ENCODE measurements at places on chromosomes 7 and 10. TPM values are rescaled to one million over a fixed set of nuclear protein-coding genes. Genes with fewer than 3 reads are reported as not detected.

SNX10 gene
- 1.9 TPM for total RNA-seq

TSPAN12 gene
- 7.1 TPM for total RNA-seq

GNG11 gene
- 15.3 TPM for total RNA-seq

RBM33 gene
- total RNA-seq = 86.2 TPM

ZNF488 gene
- total RNA-seq = 1.1 TPM

COL26A1 gene
- total RNA-seq = 0.30 TPM

RARRES2 gene
- total RNA-seq = 377 TPM

CDK1 gene
- 0.66 TPM for total RNA-seq

GNGT1 gene
- not detected for total RNA-seq

HOXA11 gene
- total RNA-seq = 13.2 TPM

DOCK4 gene
- 30.8 TPM for total RNA-seq

NSUN5 gene
- 23.4 TPM for total RNA-seq

TLL2 gene
- total RNA-seq = 0.90 TPM

ICA1 gene
- 20.1 TPM for total RNA-seq

CCDC3 gene
- 73.2 TPM for total RNA-seq

KNDC1 gene
- total RNA-seq = 3.9 TPM

ERVW-1 gene
- total RNA-seq = not detected

CNPY1 gene
- total RNA-seq = not detected

COL28A1 gene
- 142 TPM for total RNA-seq

CLDN4 gene
- 2.0 TPM for total RNA-seq

PLAC9 gene
- 199 TPM for total RNA-seq

FAM25C gene
- not detected for total RNA-seq

FAM20C gene
- total RNA-seq = 112 TPM

SFXN3 gene
- total RNA-seq = 181 TPM

SPDYE6 gene
- not detected for total RNA-seq

PAX4 gene
- not detected for total RNA-seq

NME8 gene
- total RNA-seq = not detected

HOXA9 gene
- total RNA-seq = 10.5 TPM

IL6 gene
- 3.3 TPM for total RNA-seq

PON1 gene
- total RNA-seq = not detected

SOSTDC1 gene
- total RNA-seq = 2.4 TPM

PRRT4 gene
- 4.4 TPM for total RNA-seq

SUPV3L1 gene
- total RNA-seq = 53.7 TPM

ODAD2 gene
- not detected for total RNA-seq

RNF148 gene
- total RNA-seq = 0.87 TPM

VWA2 gene
- total RNA-seq = 0.22 TPM

NUP205 gene
- 68.2 TPM for total RNA-seq

MMP21 gene
- total RNA-seq = 0.22 TPM

VPS26A gene
- 38.0 TPM for total RNA-seq

RASA4B gene
- 10.5 TPM for total RNA-seq

FANK1 gene
- 0.59 TPM for total RNA-seq

PAPSS2 gene
- total RNA-seq = 15.7 TPM

BHLHA15 gene
- not detected for total RNA-seq

NPFFR1 gene
- total RNA-seq = 1.8 TPM

THAP5 gene
- 20.3 TPM for total RNA-seq

ASAH2B gene
- total RNA-seq = 1.2 TPM

SEMA3A gene
- 9.0 TPM for total RNA-seq

CDHR3 gene
- 12.9 TPM for total RNA-seq

Data from tibial nerve (tissue), 4 donors.